Fibroblast of lung (primary cell): ENCODE measurements at places on chromosomes 5 and 9. TPM values are rescaled to one million over a fixed set of nuclear protein-coding genes. Genes with fewer than 3 reads are reported as not detected.

SYK gene
- not detected in 2 replicates for total RNA-seq

CCL27 gene
- total RNA-seq: 0.26 TPM in 1 of 2 replicates, not detected in the other

HAPLN1 gene
- 0.17 TPM in 1 of 2 replicates, not detected in the other for total RNA-seq

FST gene
- total RNA-seq: 129 and 759 TPM in 2 replicates

ANP32B gene
- total RNA-seq: 12.3 and 16.7 TPM in 2 replicates

CDC25C gene
- 0.26 and 3.0 TPM in 2 replicates for total RNA-seq

EIF4E1B gene
- not detected in 2 replicates for total RNA-seq

PCDHB12 gene
- 0.26 and 0.66 TPM in 2 replicates for total RNA-seq

GALNT12 gene
- total RNA-seq: 18.2 and 27.2 TPM in 2 replicates

IRX1 gene
- total RNA-seq: not detected in 2 replicates

SLC6A18 gene
- not detected in 2 replicates for total RNA-seq

LRRC8A gene
- total RNA-seq: 26.1 and 28.5 TPM in 2 replicates

CDH6 gene
- 9.8 and 10.4 TPM in 2 replicates for total RNA-seq

SPATA31E1 gene
- total RNA-seq: not detected in 2 replicates

GFI1B gene
- under 0.01 TPM in 1 of 2 replicates, not detected in the other for total RNA-seq

COL15A1 gene
- total RNA-seq: 41.0 and 43.9 TPM in 2 replicates

OSTF1 gene
- total RNA-seq: 33.6 and 49.9 TPM in 2 replicates

CHD1 gene
- 48.0 and 48.4 TPM in 2 replicates for total RNA-seq

CKMT2 gene
- total RNA-seq: 8.0 and 19.3 TPM in 2 replicates

IL7R gene
- total RNA-seq: 10.3 and 67.9 TPM in 2 replicates

SAXO1 gene
- under 0.01 and 0.17 TPM in 2 replicates for total RNA-seq
